Type B pancreatic cell (in vitro differentiated cells): ENCODE measurements at places on chromosomes 3 and 15. TPM values are rescaled to one million over a fixed set of nuclear protein-coding genes. Genes with fewer than 3 reads are reported as not detected.
A peak's percentile ranks its signal among the peaks of the same experiment; 100 is the strongest.

Gene MED12L
- 3.2 and 6.4 TPM in 2 replicates for total RNA-seq

Gene SLITRK3
- 0.12 and 8.4 TPM in 2 replicates for total RNA-seq

Gene ZDHHC3
- total RNA-seq, result 83.6 and 112 TPM in 2 replicates

GRCh38 chr15:58221591-58222241 lies 83.5 kb downstream of the AQP9 start:
- H3K4me3 ChIP-seq, result no peak overlapping the region
- DNase-seq, result no peak
- H3K27me3 ChIP-seq, result no peaks in the 10 kb centered on the region

- H3K4me1 ChIP-seq, result no peaks in the 10 kb centered on the region
- H3K27me3 ChIP-seq, result no peaks in the 10 kb centered on the region
- H3K36me3 ChIP-seq, result no peaks in the 10 kb centered on the region
- H3K27ac ChIP-seq, result no peak overlapping the region
These were observed 37.6 kb upstream of the ATP11B start for GRCh38 chr3:182755712-182756111.

DNA sequence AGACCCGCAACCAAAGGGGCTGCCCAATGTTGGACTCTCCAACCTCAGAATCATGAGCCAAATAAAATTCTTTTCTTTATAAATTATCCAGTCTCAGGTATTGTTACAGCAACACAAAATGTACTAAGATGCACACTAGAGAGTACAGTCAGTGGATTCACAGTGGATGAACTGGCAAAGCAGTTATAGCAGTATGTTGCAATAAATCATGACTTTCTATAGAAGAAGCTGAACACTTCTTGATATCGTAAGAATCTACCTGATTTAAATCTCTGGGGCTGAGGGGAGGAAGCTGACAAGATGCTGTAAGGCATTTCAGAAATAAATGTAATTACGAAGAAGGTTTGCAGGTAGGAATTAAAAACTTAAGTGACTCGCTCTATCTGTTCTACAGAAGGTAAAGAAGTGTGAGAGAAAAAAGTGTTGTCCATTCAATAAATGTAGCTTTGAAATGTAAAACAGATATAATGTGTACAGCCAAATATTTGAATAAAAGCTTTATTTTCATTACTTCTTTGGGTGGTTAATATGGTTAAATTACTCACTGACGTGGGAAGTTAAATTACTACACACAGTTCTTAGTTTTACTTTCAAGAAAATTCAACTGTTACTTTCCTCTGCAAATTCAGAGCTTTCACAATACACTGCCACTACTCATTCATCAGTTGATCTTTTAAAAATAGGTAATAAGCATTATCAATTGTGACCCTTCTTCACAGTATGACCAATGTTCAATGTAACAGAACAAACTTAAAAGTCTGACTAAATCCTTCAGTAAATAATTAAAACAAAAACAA lies 439.1 kb downstream of the SHQ1 start:
- H3K4me3 ChIP-seq, result no peak overlapping the region
- no peak for DNase-seq
- peaks cover 61% of the 10 kb centered on the region for H3K4me1 ChIP-seq
- peaks cover 11% of the 10 kb centered on the region for H3K36me3 ChIP-seq
- H3K27ac ChIP-seq, result no peak overlapping the region
- no peaks in the 10 kb centered on the region for H3K27me3 ChIP-seq

DNA sequence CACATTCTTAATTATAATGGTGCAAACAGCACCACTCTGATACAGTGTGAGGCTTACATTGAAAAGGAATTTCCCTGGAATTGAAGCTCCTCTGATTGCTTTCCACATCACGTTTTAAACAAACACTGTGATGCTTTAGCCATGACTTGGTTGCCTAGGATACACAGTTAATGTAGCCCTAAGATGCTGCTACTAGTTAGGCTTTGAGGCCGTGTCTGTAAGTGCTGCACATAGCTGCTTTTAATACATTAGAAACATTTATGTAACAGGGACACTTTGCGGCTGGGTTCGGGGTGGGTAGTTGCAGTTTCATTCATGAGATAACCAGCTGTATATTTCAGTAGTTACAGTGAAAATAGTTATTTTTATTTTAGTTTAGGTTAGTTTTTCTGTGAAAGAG lies 334.7 kb downstream of the NLGN1 start:
- H3K4me3 ChIP-seq, result no peak overlapping the region
- peaks cover under 1% of the 10 kb centered on the region for H3K27me3 ChIP-seq
- H3K4me1 ChIP-seq, result peaks cover 5% of the 10 kb centered on the region
- H3K36me3 ChIP-seq, result no peaks in the 10 kb centered on the region
- no peak overlapping the region for H3K27ac ChIP-seq

DNA sequence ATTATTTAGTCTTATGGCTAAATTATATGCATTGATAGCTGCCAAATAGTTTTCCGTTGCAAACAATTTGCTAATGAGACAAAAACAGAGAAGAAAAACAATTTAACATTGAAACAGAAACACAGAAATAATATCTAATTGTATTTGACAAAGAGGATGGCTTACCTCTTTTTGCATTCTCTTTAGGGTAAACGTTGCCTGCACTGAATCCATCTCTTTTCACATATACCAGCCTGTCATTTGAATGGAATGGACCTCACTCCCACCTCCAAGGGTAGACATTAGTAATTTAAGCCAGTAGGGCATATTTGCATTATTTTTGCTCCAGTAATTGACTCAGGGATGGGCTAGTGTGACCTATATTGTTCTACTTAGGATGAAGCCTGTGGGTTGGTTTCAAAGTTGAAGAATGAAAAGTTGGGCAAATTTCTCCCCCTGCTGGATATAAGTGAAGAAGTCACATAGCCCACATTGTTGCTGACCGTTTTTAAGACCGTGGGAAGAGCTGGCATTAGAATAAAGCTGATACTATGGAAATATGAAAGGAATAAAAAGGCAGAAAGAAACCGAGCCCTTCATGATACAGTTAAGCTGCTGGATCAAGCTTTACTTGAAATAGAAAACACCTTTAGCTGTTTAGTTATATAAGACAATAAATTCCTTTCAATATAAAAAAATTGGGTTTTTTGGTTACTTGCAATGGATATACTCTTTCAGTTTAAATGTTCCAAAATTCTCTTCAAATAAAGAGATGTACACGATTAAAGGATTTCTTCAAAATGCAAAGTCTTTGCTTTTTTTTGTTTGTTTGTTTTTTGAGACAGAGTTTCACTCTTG lies 26.9 kb downstream of the PIERCE2 start:
- no peak overlapping the region for H3K27ac ChIP-seq
- H3K36me3 ChIP-seq, result no peaks in the 10 kb centered on the region
- H3K4me1 ChIP-seq, result no peaks in the 10 kb centered on the region
- H3K27me3 ChIP-seq, result no peaks in the 10 kb centered on the region

- DNase-seq, result no peak
- no peaks in the 10 kb centered on the region for H3K27me3 ChIP-seq
- no peak overlapping the region for H3K4me3 ChIP-seq
- H3K4me1 ChIP-seq, result peaks cover 5% of the 10 kb centered on the region
- no peak overlapping the region for H3K27ac ChIP-seq
- no peaks in the 10 kb centered on the region for H3K36me3 ChIP-seq
These were observed 1106.8 kb downstream of the IGSF11 start for GRCh38 chr3:117927825-117928224.

Gene ANKRD63
- total RNA-seq, result 0.98 and 1.5 TPM in 2 replicates

- H3K4me1 ChIP-seq, result peaks cover 29% of the 10 kb centered on the region
- H3K36me3 ChIP-seq, result peaks cover 38% of the 10 kb centered on the region
- peak within 1 kb of the TSS; percentile 95 for H3K4me3 ChIP-seq
- DNase-seq, result peak; percentile 84
These were observed at the start of gene TASOR for GRCh38 chr3:56683122-56683817. TSS of gene TASOR (minus strand) at chr3:56683265. CDS start at chr3:56683006, 259 bp downstream.

Gene NAALADL2
- 5.8 and 9.9 TPM in 2 replicates for total RNA-seq

DNA sequence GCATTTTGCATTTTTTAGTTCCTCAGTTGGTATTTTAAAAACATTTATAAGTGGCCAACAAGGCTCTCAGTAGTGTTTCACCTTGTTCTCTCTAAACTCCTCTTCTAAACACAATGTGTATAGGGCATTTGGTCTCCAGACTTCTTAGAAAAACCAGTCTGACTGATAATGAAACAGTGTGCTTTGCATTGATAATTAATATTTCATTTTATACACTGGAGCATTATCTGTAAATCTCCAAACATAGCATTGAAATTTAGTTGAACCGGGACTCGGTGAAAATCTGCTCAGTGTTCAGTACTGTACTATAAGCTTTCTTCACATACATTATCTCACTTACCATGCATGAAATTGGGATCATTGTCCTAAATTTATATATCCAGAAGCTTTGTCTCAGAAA lies 53.6 kb downstream of the SETD5 start:
- H3K36me3 ChIP-seq, result peaks cover 35% of the 10 kb centered on the region
- no peaks in the 10 kb centered on the region for H3K4me1 ChIP-seq
- DNase-seq, result no peak
- no peaks in the 10 kb centered on the region for H3K27me3 ChIP-seq
- no peak overlapping the region for H3K4me3 ChIP-seq
- no peak overlapping the region for H3K27ac ChIP-seq

Gene HAPLN3
- total RNA-seq, result 3.2 and 10.4 TPM in 2 replicates

DNA sequence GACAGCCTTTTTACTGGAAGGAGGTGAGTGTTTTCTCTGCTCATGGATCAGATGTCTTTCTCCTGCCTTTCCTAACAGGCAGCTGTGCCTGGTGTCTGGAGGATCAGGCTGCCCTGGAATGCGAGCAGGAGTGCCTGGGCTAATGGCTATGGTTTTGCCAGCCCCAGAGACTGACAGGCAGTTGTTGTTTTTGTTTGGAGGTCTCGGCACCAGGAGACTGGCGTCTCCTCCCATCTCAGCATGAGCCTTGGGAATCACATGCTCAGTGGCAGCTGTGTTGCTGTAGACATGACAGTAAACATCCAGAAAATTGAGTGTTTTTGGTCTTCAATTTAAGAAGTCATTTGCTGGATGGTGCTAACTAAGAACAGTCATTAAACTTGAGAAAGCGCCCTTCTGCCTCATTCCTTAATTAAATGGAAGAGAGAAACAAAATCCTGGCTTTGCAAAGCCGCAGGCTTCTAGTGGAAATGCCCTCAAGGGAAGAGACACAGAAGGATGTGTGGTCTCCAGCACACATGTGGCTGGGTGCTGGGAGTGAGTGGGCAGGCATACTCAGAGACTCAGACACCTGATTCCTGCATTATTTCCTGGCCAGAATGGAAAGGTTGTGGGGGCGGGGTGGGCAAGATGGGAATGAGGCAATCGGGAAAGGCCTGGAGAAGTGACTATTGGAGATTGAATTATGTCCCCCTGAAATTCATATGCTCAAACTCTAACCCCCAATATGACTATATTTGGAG lies 97.0 kb upstream of the NMNAT3 start:
- H3K27ac ChIP-seq, result no peak overlapping the region
- peaks cover 22% of the 10 kb centered on the region for H3K27me3 ChIP-seq
- H3K36me3 ChIP-seq, result no peaks in the 10 kb centered on the region
- DNase-seq, result no peak
- H3K4me1 ChIP-seq, result peaks cover 31% of the 10 kb centered on the region

Gene MUC20
- 19.7 and 20.0 TPM in 2 replicates for total RNA-seq

GRCh38 chr3:52055537-52056351 lies 627 bp downstream of the DUSP7 start:
- H3K27ac ChIP-seq, result peak overlapping the region; percentile 51
- DNase-seq, result no peak
- H3K36me3 ChIP-seq, result no peaks in the 10 kb centered on the region
- H3K27me3 ChIP-seq, result no peaks in the 10 kb centered on the region
- peaks cover 16% of the 10 kb centered on the region for H3K4me1 ChIP-seq
